A549 (cell line): ENCODE measurements at places on chromosomes 5 and 9. TPM values are rescaled to one million over a fixed set of nuclear protein-coding genes. Genes with fewer than 3 reads are reported as not detected.
A peak's percentile ranks its signal among the peaks of the same experiment; 100 is the strongest.

GRCh38 chr9:136537896-136538598 is 7.8 kb downstream of the NOTCH1 start:
- DNase-seq = no peak

- no peak for DNase-seq
These were observed 474.0 kb upstream of the DAB2 start for GRCh38 chr5:39898731-39899130.

DNA sequence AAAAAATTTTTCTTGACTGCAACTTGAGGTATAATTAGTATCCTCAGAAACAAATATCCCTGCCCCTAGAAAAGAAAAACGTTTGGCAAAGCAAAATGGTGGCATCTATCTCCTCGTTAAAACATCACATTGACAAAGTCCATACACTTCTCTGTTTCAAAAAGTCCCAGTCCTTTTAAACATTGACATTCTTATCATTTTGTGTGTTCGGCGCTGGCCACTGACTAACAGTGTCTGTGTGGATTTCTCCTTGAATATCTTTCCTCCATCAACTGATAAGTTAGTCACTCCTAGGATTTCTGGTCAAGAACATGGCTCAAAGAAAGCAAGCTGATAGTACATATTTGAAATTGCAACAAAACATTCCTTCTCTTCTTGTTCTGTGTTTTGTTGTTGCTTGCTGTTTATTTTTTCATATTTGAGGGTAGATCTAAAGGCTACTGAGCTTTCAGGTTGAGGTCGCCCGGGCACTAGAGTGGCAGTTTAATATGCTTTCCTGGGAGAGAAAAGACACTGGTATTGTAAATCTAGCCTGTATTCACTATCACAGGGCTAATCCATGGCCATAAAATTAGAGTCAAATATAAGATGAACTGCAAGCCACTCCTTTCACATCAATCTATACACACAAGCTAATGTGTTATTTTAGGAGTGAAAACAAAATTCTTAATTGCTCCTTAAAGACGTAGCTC is 8.5 kb upstream of the PPIC start:
- DNase-seq = no peak

The PCDHGA1 gene
- polyA plus RNA-seq = 0.32 to 0.42 TPM (median 0.33 TPM) in 3 replicates

The ALDH7A1 gene
- polyA plus RNA-seq = 64.5 to 83.0 TPM (median 72.4 TPM) in 3 replicates

GRCh38 chr5:14463629-14464028 is 118.0 kb upstream of the OTULINL start:
- DNase-seq = peak; percentile 25

GRCh38 chr5:136819526-136820302 is 454.4 kb upstream of the TRPC7 start:
- no peak for DNase-seq

GRCh38 chr5:179258922-179259730 is 86.1 kb downstream of the ADAMTS2 start:
- DNase-seq = no peak

The ANKRD20A1 gene
- 0.14 to 0.51 TPM (median 0.25 TPM) in 3 replicates for polyA plus RNA-seq

The JAKMIP2 gene
- not detected in 3 replicates for polyA plus RNA-seq
